ENCODE measurements at places on chromosomes 16 and 17.

DNA sequence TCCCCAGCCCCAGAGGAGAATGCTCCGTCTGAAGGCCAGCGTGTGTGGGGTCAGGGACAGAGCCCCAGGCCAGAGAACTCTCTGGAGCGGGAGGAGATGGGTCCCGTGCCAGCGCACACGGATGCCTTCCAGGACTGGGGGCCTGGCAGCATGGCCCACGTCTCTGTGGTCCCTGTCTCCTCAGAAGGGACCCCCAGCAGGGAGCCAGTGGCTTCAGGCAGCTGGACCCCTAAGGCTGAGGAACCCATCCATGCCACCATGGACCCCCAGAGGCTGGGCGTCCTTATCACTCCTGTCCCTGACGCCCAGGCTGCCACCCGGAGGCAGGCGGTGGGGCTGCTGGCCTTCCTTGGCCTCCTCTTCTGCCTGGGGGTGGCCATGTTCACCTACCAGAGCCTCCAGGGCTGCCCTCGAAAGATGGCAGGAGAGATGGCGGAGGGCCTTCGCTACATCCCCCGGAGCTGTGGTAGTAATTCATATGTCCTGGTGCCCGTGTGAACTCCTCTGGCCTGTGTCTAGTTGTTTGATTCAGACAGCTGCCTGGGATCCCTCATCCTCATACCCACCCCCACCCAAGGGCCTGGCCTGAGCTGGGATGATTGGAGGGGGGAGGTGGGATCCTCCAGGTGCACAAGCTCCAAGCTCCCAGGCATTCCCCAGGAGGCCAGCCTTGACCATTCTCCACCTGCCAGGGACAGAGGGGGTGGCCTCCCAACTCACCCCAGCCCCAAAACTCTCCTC is 10.4 kb downstream of the CX3CL1 start:
- DNase-seq, result no peak

GRCh38 chr16:10180042-10180770 is 2.0 kb downstream of the GRIN2A start:
- DNase-seq, result peak; percentile 9

DNA sequence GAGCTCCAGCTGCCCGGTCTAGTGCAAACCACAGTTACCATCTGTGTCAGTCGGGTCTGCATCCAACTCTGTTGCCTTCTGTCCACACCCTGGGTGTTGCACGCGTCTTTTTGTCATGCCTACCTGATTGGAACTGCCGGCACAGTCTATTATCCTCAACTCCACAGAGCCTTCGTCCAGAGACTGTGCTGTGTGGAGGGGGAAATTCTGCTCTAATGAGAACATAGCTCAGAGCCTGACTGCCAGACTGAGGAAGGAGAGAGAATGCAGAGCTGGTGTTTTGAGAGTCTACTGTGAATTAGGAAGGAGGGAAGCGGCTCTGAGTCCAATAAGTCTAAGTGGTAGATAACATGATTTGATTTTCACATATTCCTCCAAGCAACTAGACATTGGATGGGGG is 68.3 kb upstream of the GPR139 start:
- DNase-seq, result no peak

DNA sequence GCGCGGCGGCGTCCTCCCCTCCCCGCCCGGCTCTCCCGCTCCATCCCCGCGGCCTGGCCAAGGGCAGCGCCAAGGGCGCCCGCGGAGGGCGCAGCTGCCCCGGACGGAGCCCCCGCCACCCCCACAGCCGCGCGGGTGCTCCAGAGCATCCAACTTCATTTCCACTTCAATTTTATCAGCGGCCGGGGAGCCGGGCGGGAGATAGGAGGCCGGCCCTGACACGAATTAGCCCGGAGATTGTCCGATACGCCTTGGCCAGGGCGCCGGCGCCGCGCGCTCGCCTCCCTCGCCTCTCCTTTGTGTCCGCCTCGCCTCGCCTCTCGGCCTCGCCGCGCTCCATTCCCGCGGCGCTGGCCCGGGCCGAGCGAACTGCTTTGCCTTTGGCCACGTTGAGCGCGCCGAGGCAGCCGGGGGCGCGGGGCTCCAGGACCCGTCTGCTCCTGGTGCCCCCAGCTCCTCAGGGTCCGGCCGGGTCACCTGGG is 129.1 kb upstream of the LHX1 start:
- DNase-seq, result no peak

- DNase-seq, result peak; percentile 58
Measured at GRCh38 chr16:67326472-67327309, at the start of the genes KCTD19 and LRRC36. KCTD19 (minus strand) TSS chr16:67326741; CDS start chr16:67326707, 34 bp downstream. LRRC36 (plus strand) TSS chr16:67326815; CDS start chr16:67326863, 48 bp downstream.

- no peak for DNase-seq
Measured at GRCh38 chr17:42848093-42848492, 2.9 kb upstream of the AOC3 start.

- DNase-seq, result no peak
Measured at GRCh38 chr17:21249920-21250703, 3.1 kb downstream of the NATD1 start.

DNA sequence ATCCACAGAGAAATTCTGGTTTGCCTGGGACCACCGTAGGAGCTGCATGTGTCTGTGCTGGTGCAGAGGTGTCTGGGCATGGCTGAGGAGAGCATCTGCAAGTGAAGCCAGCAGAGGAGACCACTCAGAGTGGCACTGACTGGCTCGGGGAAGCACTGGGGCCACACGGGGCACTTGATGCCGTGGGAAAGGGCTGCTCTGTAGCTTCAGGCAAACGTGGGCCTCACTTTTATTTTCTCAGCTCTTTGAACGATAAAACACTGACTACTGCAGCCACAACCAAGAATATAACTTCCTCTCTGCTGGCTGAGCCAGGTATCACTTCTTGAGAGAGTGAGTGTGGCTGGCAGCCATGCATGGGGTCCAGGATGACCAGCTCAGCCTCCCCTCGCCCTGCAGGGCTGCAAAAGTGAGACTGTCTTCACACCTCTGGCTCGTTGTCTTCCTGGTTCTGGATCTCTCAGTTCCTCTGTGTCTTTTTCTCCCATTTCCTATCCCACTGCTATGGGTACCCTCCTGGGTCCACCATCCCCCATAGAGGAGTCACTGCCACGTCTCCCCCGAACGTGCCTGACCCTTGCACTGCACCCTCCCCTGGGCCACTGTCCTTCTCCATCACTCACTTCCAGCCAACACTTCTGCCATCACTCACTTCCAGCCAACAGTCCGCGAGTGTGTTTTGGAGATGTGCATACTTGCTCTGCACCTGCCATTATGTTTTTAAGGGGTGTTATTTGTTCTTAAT is 201.4 kb upstream of the CHMP6 start:
- DNase-seq, result peak; percentile 31

- no peak for DNase-seq
Measured at GRCh38 chr17:67385122-67385988, 8.3 kb downstream of the PITPNC1 start.

Data from B cell (primary cell).